ENCODE measurements at places on chromosomes 7 and 10.

DNA sequence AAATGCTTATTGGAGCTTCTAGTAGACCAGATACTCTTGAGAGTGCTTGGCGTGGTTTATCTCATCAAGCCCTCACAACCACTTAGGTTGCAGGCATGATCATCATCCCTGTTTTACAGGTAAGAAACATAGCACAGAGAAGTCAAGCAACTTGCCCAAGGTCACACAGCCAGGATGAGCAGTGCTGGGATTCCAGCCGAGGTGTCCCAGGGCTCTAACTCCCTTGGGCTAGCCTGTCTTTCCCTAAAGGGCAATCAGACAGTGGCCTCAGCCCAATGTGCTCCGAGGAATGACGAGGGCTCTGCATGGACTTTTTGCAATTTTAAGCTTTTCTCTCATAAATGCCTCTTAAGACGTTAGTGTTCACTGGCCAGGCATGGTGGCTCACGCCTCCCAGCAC, 39.9 kb upstream of the SPDYE3 start:
- DNase-seq: no peak

DNA sequence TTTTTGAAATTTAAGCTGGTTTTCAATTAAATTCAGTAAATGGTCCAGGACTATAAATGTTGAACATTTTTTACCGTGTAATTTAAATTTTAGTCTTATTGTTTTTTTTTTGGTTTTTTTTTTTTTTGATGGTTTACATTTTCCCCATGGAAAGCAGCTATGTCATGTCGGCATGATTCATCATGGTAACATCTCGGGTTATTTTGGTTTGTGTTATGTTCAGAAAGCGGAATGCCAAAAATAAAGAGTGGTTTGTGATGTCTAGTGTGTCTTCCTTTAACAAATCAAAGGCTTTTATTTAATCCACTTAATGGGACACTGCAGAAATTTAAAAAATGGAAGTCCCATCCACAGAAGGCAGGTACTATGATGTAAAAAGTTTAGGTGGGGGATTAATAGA, 58.5 kb downstream of the TRUB1 start:
- DNase-seq: no peak

DNA sequence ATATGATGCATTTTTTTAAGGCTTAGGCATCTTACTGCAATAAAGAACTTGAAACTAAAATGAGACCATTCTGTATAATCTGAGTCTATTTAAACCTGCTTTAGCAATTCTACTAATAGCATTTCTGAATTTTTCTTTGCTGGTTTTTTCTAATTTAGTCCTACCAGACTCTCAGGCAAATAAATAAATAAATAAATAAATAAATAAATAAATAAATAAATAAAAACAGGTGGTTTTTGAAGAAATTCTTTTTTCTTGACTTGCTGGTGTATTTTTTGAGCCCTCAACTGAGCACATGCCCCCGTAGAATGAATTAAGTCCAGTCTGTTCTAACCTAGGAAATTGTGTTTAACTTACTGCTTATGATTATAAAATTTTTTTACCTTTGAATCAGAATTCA, 134.7 kb upstream of the FOXP2 start:
- DNase-seq: no peak

DNA sequence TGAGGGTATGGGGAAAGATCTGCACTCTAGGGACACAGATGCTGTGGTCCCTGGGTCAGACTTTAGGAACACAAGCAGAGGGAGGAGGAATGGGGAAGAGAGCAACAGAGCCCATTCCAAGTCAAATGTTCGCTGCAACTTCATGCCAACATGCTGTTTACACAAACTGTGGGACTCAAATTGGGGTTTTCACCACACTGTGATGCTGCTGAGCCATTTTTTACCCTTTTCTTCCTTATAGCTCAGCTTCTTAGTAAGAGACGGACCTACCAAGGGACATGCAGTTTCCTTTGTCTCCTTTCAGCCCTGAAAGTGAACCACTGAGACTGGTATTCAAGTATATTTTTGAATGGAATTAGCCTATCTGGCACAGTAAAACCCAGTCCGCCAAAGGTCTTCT, 64.3 kb upstream of the AGK start:
- DNase-seq: no peak

DNA sequence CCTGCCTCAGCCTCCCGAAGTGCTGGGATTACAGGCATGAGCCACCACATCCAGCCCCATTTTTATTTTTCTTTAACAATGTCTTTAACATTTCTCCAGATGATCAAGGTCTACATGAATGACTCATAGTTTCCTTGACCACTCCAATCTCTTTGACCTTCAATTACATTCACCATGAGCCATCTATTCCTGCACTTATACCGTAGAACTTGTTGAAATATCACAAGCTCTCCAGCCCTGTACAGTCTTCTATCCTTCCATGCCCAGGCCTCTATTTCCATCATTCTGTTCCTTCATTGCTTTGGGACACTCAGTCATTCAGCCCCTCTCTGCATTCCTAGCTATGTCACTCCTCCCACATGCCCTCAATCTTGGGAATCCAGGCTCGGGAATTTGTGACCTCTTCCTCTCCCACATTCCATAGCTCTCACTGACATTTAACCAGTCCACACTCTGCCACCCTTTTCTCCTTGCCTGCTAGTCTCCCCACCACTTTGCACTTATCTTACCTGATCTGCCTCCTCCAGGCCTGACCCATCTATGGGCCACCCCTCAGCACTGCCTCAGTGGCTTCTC, 151.8 kb upstream of the STK17A start:
- DNase-seq: no peak

- no peak for DNase-seq
Observed at GRCh38 chr10:56240471-56240870, 120.6 kb downstream of the ZWINT start.

- DNase-seq: no peak
Observed at GRCh38 chr7:17368856-17369524, 70.5 kb downstream of the AHR start.

DNA sequence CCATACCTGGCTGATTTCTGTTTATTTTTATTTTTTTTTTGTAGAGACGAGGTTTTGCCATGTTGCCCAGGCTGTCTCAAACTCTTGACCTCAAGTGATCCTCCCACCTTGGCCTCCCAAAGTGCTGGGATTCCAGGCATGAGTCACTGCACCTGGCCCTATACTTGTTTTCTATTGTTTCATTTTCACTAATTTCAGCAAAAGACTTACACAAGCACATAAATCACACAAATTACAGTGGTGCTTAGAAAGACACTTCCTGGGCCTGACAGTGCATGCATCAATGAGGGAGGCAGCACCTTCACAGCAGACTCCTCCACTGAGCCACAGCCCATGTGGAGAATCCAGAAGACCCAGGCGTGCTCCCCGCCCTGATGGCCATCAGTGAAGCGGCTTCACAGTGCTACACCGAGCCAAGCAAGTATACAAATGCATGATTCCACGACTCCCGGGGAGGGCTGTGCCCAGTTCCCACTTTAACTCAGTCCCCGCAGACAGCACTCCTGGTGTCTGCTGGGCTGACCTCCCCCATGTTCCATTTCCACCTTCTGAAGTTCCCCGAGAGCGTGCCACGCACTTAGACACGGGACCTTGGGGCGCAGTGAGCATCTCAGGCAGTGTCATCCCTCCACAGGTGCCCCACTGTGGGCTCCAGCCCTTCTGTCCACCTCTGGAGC, 20.6 kb downstream of the PITRM1 start:
- DNase-seq: no peak

DNA sequence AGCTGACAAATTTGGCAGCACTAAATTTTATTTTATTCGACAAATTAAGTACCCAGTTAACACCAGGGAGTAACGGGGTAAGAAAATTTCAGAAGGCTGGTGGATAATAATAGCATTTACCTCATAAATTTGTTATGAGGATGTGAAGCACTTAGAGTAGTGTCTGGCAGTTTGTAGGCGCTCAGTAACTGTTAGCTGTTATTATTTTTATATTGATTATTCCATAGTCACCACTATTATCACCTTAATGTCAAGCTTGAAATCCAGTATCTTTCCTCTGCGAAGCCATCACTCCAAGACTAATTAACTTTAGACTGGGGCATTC, 563 bp upstream of the COA1 start:
- no peak for DNase-seq

DNA sequence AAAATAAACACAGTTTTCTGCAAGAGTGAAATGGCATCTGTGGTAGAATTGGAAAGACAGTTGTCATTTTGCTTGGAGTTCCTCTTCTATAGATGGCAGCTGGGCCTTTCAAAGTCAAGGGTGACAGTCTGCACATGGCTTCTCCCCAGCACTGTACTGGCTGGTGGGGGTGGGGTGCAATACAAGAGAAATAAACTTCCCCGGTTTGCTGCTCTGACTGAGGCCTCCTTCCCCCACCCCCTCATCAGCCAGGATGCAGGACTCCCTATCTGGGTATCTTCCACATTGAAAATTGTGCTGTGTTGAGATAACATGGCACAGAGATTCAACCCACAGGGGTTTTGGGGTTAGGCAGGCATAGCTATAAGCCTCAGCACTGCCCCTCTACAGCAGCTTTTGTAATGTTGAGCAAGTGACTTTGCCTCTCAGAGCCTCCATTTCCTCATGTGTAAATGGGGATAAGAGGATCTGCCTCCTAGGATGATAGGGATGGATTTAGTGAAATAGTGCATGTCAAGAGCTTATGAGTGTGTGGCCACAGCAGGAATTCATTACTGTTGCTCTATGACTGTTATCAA, 85.8 kb upstream of the WDR11 start:
- no peak for DNase-seq

DNA sequence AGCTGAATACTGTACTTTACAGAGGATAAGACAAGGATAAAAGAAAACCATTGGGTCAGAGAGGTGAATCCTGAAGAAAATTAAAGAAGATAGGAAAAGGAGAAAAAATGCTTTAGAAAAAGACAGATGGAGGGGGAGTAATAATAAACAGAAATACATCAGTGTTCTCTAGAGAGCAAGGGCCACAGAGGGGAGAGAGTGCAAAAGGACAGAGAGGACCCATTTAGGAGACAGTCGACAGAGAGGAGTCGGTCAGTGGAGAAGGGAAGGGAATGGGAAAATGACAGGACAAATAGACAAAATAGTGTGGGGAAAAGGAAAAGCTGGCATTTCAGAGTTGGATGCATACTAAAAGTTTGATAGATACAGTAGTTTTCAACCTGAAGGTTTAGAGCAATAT, 287.0 kb downstream of the DOCK4 start:
- no peak for DNase-seq

DNA sequence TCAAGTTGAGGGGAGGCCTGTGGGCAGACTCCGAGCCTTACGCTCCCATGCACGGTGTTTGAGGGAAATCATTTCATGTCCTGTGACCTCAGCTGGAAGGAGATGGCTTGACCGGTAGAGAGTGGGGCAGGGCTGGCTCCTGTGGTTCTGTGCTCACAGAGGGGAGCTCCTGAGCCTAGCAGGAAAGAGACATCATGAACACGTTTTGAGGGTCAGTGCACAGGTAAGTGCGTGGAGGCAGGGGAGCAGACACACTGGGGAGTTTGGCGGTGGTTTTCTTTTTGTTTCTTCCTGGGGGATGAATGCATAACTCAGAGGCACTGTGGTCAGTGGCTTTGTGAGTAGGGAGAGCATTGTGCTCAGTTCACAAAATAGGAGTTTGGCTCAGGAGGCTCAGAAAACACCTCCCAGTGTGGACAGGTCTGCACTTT, 22.5 kb downstream of the ADCY1 start:
- no peak for DNase-seq

DNA sequence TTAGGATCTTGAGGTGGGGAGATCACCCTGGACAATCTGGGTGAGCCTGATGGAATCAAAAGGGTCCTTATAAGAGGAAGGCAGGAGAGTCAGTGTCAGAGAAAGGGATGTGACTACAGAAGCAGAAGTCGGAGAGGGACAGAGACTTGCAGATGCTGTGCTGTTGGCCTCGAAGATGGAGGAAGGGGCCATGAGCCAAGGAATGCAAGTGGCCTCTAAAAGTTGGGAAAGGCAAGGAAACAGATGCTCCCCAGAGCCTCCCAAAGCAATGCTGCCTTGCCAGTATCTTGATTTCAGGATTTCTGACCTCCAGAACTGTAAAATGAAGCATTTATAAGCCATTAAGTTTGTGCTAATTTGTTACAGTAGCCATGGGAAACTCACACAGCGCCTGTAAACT, 165.2 kb downstream of the FANK1 start:
- DNase-seq: no peak

- no peak for DNase-seq
Observed at GRCh38 chr10:19788902-19789301, 27.3 kb upstream of the PLXDC2 start.

DNA sequence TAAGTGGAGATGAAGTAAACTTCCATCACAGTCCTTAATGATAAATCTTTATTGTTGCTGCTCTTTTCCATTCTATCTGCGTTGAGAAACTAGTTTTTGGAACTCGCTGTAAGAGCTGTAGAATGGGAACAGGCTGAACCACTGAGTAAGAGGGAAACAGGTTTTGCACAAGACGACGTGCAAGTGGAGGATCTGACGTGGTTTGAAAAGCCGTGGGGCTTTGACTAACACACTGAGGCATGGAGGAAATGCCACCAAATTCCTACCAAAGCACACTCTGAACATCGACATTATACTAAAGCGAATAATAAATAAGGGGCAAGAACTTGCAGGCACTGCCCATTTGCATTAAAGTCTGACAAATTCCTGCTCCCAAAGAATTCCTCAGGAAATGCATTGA, 160.6 kb downstream of the KLF6 start:
- no peak for DNase-seq

DNA sequence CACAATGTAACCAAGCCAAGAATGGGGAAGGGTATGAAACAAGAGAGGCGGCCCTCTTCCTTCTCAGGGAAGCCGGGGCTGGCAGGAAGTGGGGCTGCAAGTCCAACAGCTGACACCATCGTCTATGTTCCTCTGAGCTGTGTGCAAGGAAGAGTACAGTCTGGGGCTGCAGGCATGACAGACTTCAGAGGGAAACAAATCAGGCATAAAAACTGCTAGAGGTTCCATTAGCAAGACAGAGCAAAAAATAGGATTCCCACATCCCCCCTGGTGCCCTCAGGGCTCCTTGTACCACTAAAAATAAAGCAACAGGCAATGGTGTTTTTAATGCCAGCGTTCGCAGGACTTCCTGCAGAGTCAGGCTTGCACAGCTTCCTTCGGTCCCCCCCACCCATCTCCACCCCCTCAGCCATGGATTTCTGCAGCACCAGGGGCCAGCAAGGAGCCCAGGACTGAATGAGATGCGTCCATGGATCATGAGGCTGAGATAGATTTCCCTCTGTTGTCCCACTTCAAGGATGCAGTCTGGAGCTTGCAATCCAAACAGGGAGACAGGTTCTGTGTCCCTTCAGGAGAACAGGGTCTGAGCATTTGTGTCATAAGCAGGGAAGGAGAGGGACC, 34.6 kb downstream of the KCNMA1 start:
- no peak for DNase-seq

Data from progenitor cell of endocrine pancreas (in vitro differentiated cells).